Stimulated activated CD4-positive, alpha-beta T cell treated with anti-CD3 and anti-CD28 coated beads, Interleukin-12 subunit alpha, Interleukin-12 subunit beta, amount 100 ng/mL, for 48 hours (primary cell): ENCODE measurements at places on chromosomes 6 and 20.

DNA sequence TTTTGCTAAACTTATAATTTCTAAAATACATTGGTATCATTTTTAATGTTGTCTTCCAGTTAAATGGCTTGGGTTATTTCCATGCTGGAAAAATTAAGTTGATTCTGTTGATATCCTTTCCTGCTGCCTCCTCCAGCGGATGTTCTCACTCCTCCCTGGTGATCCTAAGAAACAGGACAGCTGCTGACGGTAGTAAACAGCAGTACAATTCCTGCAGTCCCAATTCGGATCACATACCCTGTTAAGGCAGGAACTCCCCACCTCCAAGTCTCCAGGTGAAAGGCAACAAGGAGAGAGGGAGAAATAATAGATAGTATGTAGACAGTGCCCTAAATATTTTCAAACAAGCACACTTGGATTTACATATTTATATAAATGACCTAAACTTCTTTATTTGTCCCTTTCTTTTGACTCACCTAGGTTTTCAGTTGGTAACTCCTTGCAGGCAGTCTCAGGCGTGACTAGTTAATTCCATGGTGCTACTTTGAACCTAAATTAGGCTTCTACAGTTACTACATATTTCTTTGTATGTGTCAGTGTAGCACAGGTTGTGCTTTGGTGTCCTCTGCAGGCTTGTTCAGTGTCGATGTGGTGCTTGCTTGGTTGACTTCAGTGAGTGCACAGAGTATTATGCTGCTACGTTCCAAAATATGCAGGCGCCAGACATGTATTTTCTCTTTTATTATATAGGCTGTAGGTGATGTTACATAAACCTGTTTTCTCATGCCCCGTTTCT is 126.0 kb downstream of the ADGRB3 start:
- no peak for DNase-seq

DNA sequence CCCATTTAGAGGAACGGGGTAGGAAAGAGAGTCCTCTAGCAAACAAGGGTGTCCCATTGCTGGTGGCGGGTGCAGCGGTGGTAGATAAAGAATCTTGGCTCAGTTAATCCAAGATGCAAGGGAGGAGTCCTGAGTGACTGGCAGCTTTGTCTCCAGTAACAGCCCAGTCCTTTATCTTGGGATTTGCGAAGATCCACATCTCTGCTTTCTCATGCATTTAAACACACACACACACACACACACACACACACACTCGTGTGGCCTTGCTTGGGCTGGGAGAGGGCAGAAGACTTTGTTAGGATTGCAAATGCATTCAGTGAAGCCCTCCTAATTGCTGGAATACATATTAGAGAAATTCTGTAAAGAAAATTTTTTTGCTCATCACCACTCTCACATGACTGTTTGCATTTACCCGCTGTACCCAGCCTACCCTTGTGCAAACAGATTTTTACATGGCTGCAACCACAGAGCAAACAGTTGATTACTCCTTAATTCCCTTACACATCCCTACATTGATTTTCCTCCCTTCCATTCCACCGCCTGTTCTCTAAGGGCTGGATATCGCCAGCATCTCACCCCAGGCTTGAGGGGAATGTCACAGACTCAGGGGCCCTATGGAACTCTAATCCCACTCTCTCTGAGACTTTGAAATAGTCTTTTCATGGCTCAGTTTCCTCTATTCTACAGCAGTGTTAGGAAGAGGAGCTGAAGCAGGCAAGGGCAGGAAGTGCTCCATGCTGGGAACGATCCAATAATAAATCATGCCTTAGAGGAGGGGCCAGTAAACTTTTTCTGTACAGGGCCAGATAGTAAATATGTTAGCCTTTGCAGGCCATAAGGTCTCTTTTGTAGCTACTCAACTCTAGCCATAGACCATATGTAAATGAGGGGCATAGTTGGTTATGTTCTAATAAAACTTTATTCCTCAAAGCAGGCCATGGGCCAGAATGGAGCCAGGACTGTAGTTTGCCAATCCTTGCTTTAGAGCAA is 3.5 kb downstream of the C6orf132 start:
- DNase-seq: no peak

DNA sequence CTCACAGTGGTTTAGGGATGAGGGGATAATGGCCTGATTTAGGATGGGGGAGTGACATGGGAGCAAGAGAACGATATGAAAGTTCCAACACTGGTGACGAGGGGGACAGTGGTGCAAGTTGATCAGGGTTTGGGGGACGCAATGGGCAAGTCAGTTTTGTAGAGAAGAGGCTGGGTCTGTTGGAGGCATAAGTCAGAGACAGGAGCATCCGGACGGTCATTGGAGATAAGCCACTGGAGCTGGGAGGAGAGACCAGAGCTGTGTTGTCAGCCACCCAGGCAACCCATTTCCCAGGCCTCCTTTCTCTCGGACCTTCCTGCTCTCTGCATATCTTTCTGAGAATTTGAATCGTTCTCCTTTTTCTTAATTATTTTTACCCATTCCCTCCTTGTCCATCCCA is 9.5 kb downstream of the DNPH1 start:
- no peak for DNase-seq

- no peak for DNase-seq
Measured at GRCh38 chr20:43304598-43304997, 114.9 kb upstream of the PTPRT start.

DNA sequence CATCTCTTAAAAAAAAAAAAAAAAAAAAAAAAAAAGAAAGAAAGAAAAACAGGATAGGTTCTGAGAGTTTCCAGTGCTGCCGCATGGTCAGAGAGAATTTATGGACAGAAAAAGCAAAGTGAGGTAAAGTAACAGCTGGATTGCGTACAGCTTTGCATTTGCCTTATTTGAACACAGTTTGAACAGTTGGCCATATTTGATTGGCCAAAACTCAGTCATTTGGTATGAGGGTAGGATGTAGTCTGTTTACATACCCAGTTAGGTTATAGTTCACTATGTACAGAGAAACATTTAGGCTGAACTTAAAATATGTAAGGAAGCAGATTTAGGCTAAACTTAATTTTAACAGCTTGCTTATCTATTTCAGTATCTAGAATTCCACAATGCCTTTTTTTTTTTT is 17.5 kb upstream of the L3MBTL1 start:
- DNase-seq: no peak

GRCh38 chr6:43983632-43984031 is 143.6 kb downstream of the MRPL14 start:
- DNase-seq: no peak

- peak; percentile 89 for DNase-seq
Measured at GRCh38 chr20:59222253-59223181, 58.9 kb downstream of the ZNF831 start.

GRCh38 chr6:18503206-18503592 is 116.0 kb downstream of the RNF144B start:
- DNase-seq: no peak

- no peak for DNase-seq
Measured at GRCh38 chr20:48924756-48925109, 3.2 kb downstream of the ARFGEF2 start.

- no peak for DNase-seq
Measured at GRCh38 chr6:128463942-128464341, 56.5 kb downstream of the PTPRK start.

- DNase-seq: no peak
Measured at GRCh38 chr6:91717094-91717493, 1130.2 kb upstream of the MAP3K7 start.

DNA sequence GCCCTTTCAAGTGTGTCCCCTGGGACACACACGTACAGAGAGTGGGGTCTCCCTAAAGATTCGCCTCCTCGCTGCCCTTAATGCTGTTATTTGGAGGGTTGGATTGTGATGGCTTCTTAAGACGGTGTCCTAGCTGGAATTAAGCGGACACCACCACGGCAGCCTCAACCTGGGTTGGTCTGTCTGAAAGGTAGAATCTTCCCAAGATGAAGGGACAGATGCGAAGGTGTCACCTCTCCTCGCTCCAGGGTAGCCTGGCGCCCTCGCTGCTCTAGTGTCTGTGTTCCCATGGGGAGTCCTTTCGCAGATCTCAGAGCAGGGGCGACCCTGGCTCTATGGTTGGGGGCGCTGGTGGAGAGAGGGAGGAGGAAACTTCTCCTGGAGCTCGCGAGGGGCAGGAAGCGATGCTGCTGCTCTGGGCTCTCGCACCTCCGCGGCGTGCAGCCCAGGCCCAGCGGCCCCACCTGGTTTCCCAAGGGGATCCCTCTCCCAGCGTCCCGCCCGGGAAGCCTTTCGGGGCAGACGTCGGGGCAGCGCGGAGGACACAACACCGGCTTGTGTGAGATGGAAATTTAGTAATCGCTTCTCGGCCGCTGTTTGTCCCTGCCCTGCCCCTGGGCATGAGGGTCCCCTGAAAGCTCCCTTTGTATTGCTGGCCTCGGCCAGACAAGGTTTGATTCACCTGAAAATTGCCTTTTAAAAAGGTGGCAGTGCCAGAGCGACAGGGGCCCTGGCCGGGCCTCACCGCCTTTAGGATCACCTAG is 1.7 kb downstream of the RSPO3 start:
- DNase-seq: no peak

GRCh38 chr20:9994676-9995075 is 40.1 kb upstream of the ANKEF1 start:
- no peak for DNase-seq

DNA sequence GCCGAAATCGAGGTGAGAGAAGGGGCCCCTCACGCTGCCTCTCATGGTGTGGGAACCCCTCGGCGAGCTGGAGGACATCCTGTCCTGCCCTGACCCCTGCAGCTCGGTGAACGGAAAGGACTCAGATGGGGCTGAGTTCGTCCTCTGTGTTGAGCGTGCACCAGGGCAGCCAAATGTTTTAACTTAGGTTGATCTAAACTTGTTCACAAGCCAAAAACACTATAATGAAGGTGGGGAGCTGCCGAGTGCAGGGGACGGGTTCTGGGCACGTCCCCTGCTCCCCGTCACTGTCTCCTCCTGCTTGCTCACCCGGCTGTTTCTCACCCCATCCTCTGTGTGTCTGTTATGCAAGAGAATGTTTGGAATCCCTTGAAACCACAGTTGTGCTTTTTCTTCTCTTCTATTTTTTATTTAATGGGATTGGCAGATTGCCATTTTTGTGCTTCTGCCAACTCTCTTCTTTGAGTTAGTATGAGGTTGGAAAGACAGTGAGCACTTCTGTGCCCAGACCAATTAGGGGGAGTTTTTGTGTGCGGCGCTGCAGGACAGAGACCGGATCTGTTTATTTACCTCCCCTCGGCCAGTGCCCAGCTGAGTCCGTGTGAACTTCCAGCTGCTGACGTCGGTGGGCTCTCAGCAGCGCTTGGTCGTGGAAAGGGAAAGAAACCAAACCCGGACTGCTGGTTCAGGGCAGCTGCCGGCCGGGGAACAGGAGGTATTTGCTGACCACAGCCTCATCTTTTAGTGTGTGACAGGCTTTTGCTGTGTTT is 158.1 kb downstream of the DTNBP1 start:
- no peak for DNase-seq

DNA sequence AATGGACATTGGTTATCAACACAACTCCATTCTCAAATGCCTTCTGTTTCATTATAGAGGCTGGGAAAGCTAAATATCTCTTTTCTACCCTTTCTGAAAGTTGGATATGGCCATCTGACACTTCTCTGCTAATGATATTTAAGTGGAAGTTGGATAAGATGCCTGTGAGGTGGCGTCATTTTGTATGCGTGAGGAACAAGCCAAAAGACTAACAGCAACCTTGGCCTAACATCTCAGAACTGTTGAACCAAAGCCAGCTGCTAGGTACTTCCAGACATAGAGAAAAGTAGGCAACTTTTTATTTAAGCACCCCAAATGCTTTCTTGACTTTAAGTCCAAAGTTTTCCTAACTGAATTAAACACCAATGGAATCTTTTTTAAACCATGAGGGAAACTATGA is 708.4 kb downstream of the CD109 start:
- DNase-seq: no peak

DNA sequence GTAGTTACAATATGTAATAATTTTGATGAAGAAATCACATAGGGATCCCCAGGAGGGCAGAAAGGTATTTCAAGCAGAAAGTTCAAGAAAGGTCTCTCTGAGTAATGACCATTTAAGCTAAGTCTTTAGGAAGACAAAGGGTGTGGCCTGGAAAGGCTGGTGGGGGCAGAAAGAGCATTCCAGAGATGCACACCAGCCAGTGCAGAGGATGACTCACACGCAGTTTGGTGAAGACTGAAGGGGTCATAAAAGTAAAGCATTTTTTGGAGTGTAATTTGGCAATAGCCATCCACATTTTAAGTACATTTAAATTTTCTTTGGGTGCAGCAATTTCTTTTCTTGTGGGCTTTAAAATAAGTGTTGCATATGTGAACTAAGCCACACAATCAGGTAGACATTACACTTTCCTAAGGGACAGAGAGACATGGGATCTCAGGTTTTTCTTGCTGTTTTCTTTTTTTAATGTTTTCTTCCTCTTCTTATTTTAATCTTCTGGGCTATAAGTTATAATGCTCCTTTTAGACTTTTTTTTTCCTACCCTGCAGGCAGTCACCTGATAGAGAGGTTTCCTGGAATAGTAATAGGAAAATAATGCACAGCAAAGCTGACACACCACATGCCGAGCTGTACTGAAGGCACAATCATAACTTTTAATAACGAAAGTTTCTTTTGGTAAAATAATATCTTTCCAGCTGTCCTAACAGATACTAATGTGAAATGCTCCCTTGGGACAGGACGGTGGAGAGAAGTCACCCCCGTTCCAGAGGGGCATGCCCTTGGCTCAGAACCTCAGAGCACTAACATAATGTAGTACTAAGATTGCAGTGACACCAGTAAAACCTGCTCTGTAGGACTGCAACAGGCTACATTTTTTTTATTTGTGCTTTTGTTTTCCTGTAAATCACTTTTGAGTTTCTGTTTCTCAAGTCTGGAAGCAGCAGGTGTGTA is 49.6 kb upstream of the PTPRK start:
- no peak for DNase-seq

DNA sequence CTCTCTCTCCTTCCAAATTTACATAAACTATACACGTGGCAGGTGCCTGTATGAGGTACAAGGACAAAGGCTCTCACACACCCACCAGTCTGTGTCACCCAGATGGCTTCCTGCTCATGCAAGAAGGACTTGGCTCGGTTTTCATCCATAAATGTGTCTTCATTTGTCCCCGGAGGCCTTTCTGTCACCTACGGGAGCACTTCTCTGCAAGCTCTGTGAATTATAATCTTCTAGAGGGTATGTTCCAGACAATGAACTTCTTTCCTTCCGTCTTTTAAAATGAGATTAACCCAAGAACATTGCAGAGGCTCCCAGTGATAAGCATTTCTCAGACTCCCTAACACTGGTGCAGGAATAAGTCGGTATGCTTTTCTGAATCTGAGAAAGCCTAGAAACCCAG is 123.6 kb downstream of the PTPRT start:
- DNase-seq: no peak

- DNase-seq: no peak
Measured at GRCh38 chr6:25193460-25194171, 85.6 kb upstream of the CARMIL1 start.

DNA sequence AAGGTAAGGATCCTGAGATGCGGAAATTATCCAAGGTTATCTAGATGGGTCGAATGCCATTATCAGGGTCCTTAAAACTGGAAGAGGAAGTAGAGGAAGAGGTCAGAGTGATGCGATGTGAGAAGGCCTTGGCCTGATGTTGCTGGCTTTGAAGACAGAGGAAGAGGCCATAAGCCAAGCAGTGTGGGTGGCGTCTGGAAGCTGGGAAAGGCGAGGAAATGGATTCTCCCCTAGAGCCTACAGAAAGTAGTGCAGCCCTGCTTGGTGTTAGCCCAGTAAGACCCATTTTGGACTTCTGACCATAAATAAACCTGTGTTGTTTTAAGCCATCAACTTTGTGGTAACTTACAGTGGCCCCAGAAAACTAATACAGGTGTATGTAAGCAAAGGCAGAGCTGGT is 2.0 kb downstream of the SRXN1 start:
- no peak for DNase-seq

GRCh38 chr6:2578767-2579166 is 172.0 kb downstream of the MYLK4 start:
- no peak for DNase-seq
